ENCODE measurements at places on chromosomes 6 and 20. TPM values are rescaled to one million over a fixed set of nuclear protein-coding genes. Genes with fewer than 3 reads are reported as not detected.

DNA sequence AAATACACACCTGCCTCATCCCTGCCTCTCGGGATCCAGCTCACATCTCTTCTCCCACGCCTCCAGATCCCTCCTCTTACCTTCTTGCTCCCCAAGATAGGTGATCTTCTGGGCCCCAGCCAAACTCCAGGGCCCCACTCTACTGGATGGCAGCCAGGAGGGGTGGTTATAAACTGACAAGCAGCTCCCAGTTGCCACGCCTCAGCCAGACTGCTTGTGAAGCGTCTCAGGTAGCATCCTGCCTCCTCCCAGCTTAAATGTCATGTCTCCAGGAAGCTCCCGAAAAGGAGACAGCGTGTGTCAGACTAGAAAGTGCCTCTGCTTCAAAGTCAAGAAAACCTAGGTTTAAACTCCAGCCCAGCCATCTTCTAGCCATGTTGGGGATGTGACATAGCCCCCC lies 114.1 kb downstream of the LRFN2 start:
- no peak for DNase-seq

DNA sequence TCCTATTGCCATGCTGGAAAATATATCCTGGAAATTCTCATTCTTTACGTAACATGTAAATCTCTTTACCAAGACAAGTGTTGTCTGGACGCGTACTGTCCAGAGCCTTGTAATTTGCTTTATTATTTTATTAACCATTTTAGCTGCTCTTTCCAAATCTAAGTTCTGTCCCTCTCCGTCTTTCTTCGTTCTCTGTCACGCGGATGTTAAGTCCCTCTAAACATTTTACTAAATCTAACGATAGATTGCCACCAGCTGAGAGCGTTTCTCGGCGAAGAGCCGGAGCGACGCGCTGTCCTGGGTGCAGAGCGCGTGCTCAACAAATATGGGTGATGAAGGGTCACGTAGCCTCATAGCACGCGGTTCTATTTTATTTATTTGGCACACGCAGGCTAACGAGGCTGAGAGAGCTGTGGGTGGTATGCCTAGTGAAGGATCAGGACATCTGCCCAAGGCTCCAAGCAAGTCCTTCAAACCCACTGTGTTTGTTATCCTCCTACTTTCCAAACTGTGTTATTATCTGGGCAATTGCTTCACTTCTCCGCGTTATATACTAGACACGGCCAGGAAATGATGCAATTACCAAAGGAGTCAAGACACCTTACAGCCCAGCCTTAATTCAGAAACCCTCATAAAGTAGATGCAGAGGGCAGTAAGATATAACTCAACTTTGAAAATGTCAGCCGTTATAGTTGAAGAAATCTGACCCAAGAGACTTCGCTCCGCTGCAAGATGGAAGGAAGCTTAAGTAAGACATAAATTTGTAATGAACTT lies 10.0 kb upstream of the NCOA7 start:
- DNase-seq, result peak; percentile 78

The BTNL2 gene
- total RNA-seq, result not detected

DNA sequence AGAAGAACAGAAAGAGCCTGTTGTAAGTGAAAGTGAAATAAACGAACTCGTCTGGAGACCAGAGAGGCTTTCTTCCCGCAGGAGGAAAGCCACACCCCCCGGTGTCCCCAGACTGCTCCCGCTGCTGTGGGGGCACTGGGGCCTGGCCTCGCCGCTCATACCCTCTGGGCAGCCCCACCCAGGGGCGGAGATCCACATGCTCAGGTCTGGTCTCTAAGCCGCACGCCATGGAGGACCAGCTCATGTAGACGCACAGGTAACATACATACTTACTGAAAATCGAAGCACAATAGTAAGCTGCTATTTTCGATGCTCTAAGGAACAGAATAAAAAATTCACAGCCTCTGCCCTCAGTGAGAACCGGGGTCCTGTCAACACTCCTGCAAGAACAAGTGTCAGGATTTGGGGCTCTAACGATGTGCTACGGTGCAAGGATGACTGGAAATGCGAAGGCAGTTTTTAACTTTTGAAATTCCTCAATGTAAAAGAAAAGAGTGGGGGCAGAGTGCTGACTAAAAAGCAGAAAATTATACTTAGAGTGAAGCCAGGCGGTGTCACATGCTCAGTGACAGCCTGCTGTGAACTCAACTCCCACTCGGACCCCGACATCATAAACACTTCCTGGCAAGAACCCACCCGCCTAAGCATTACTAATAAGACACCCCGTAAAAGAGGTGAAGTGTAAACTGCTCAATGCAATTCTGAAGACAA lies 110.5 kb downstream of the IRF4 start:
- DNase-seq, result no peak

- no peak for DNase-seq
Measured at GRCh38 chr6:114024746-114025145, 53.8 kb upstream of the HDAC2 start.

GRCh38 chr20:1038205-1038604 lies 36.1 kb upstream of the RSPO4 start:
- no peak for DNase-seq

DNA sequence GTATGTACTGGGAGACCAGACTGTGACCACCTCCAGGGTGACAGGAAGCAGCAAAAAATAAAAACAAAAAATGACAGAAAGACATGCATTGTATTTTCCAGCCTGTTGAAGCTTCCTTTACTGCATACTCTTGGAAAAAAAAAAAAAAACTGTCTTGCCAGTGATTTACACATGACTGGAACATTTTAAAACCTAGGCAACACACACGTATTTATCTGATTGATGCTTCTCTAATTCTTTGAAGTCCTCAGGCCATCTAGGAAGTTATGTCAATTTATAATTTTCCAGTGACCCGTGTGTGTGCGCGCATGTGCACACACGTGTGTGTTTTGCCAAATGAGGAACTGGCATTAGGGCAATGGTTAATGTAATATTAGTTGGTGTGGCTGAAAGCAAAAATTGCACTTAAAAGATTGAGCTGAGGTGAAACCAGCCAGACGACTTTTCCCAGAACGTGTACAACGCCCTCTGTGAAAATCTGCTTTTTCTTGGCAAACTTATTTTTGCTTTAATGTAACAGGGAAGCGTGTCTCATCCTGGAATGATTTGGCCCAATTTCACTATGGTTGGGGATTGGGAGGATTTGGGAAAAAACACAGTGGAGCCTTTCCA lies 315.2 kb downstream of the TFAP2A start:
- DNase-seq, result peak; percentile 10

DNA sequence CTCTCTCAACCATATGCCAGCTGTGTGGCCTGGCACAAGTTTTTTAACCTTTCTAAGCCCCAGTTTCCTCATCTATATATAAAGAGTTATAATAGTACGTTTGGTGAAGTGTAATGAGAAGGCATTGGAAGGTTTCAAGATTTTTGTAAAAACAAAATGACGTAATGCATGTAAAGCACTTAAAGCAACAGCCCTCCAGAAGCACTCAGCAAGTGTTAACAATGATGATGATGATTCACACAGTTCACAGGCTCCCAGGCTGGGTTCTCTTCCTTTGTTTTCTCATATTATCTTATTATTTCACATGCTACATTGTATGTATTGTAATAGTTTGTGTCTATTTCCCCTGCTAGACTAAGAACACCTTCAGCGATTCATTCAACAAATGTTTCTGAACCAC lies 6.2 kb downstream of the CEP250 start:
- DNase-seq, result peak; percentile 5

GRCh38 chr6:158850807-158851115 lies 31.6 kb upstream of the EZR start:
- DNase-seq, result no peak

The GRM1 gene
- total RNA-seq, result not detected

- DNase-seq, result no peak
Measured at GRCh38 chr6:136831873-136832562, 9.6 kb downstream of the PEX7 start.

The JPH2 gene
- 8.5 TPM for total RNA-seq

Measured in renal cortical epithelial cell (primary cell).